Activated T-cell treated with anti-CD3 and anti-CD28 coated beads, Interleukin-2, amount 50 U/mL, for 48 hours (primary cell): ENCODE measurements at places on chromosomes 7 and 10.

DNA sequence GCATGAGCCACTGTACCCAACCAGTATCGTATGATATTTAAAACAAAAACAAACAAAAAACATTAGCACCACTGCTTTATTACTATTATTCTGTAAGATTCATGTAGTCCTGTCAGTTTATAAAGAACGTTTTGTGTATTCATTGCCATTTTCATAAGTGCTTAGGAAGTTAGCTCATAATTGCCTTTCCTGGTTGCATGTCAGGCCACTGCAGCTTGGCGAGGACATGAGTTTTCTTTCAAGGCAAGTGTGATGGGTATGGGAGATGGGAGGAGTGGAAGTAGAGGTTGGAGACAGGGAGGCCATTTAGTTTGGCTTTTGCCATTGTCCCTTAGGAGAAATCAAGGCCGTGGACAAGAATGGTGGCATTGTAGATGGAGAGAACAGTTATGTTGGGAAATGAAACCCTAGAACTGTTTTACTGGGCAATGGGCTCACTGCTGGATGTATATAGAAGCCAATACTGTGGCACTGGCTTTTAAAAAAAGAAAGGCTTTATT lies 48.9 kb downstream of the TYW1 start:
- DNase-seq, result no peak

GRCh38 chr7:4840079-4840501 lies 21.7 kb downstream of the PAPOLB start:
- no peak for DNase-seq

- DNase-seq, result no peak
Measured at GRCh38 chr7:98771519-98771918, 98.3 kb downstream of the TMEM130 start.

- peak; percentile 68 for DNase-seq
Measured at GRCh38 chr10:103745341-103746247, 109.8 kb downstream of the SH3PXD2A start.

DNA sequence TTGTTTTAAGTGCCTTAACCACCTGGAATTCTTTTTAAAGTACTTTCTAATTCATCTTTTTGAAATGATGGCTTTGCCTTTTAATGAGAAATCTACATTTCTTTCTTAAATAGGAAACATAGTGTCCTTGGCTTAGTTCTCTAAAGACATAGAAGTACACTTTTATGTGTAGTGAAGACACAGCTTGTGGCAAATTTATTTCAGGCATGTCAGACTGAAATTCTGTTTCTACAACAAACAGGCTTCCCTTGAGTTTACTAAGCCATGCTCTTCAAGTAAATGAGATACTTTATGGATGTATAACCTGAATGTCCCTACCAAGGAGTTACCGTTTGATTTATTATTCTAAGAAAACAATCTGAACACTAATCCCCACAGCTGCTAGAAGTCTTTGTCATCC lies 136.9 kb upstream of the MAGI2 start:
- no peak for DNase-seq
